ENCODE measurements at places on chromosomes 3 and 15.

- H3K4me3 ChIP-seq, result no peak within 1 kb of the TSS
- no peak for DNase-seq
- peaks cover 2% of the 10 kb centered on the region for H3K27me3 ChIP-seq
- H3K27ac ChIP-seq, result no peak within 1 kb of the TSS
- no peaks in the 10 kb centered on the region for H3K36me3 ChIP-seq
- no peaks in the 10 kb centered on the region for H3K4me1 ChIP-seq
These were observed at the start of gene CCR3 for GRCh38 chr3:46242120-46242519. Gene CCR3, plus strand, starts transcription at chr3:46242460. Its CDS starts 22,699 bp downstream, at chr3:46265159.

DNA sequence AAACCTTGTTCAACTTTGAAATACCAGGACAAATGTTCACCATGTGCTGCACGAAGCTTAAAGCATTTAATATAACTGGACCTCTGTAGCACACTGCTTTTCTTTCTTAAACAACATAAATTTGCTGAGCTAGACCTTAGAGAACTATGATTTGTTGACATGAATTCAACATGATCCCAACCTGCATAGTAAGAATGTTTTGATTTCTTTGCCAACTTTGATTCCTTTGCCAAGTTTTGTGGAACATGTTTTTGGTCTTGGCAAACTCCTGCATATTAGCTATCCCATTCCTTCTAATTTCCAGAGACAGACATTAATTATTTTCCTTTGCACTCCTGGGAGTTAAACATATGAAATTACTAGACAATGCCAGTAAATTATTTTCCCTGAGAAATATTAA, 197.2 kb upstream of the RBMS3 start:
- no peaks in the 10 kb centered on the region for H3K27me3 ChIP-seq
- H3K4me3 ChIP-seq, result no peak overlapping the region
- H3K4me1 ChIP-seq, result no peaks in the 10 kb centered on the region
- DNase-seq, result no peak

- no peaks in the 10 kb centered on the region for H3K4me1 ChIP-seq
- no peak overlapping the region for H3K27ac ChIP-seq
- no peaks in the 10 kb centered on the region for H3K27me3 ChIP-seq
These were observed 32.9 kb upstream of the APOD start for GRCh38 chr3:195616681-195617080.

DNA sequence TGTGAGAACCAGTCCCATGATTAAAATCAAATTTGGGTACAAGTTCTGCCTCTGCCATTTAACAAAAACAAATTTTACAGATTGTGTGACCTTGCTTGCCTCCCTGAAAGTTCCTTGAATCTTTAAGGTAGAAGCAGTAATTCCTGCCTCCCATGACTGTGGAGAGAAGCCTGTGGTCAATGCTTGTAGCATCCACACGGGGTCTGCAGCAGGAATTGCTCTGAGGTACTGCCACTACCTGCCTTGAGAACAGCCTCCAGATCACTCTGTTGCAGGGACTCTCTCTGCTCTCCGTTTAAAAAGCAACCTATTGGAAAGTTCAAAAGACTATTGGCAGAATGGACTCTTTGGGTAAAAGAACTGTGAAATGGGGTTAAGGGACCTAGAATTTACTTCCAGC, 75.9 kb downstream of the SST start:
- no peak overlapping the region for H3K27ac ChIP-seq
- peaks cover 5% of the 10 kb centered on the region for H3K4me1 ChIP-seq
- no peaks in the 10 kb centered on the region for H3K36me3 ChIP-seq
- H3K27me3 ChIP-seq, result no peaks in the 10 kb centered on the region
- H3K4me3 ChIP-seq, result no peak overlapping the region

DNA sequence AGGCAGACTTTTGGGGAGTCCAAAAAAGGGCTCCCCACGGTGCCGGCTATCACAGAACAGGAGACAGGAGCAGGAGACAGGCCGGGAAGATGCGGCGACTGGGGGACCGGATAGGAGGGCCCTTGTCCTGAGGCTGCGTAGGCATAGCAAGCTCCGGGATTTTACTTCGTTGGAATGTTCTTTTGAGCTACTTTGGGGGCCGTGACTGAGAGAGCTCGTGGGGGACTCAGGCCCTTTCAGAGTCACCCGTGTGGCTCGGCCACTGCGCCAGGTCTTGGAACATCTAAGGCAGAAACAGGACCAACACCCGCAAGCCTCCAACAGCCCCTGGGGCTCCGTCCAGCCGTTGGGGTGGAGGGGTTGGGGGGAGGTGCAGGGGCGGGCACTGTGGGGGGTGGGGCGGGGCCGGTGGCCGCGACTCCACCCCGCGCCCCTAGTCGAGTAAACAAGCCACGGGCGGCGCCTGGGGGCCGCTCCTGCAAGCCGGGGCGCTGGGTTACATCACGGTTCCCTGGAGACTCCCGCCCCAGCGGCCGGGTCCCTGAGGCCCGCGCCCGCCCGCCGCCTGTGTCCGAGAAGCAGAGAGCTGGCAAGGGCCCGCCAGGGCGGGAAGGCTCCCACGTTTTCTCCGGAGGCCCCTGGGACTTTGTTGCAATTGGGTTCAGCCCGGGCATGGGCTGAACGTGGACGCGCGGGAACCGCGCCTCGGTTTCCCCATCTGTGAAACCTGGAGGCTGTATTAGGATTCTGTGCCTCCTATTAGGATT, 23.3 kb upstream of the C15orf39 start:
- H3K4me3 ChIP-seq, result no peak overlapping the region
- H3K4me1 ChIP-seq, result peaks cover 12% of the 10 kb centered on the region
- no peak overlapping the region for H3K27ac ChIP-seq
- peaks cover 4% of the 10 kb centered on the region for H3K27me3 ChIP-seq
- no peak for DNase-seq

DNA sequence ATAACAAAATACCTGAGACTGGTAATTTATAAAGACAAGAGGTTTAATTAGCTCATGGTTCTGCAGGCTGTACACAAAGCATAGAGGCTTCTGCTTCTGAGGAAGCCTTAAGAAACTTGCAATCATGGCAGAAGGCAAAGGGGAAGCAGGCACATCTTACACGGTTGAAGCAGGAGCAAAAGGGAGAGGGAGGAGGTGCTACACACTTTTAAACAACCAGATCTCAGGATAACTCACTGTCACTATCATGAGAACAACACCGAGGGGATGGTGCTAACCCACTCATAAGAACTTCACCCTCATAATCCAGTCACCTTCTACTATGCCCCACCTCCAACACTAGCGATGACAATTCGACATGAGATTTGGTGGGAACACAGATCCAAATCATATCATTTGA, 54.4 kb downstream of the ATP8B4 start:
- DNase-seq, result no peak
- no peaks in the 10 kb centered on the region for H3K36me3 ChIP-seq
- no peaks in the 10 kb centered on the region for H3K27me3 ChIP-seq
- no peak overlapping the region for H3K4me3 ChIP-seq
